ENCODE measurements at places on chromosomes 5 and 9.
A peak's percentile ranks its signal among the peaks of the same experiment; 100 is the strongest.

DNA sequence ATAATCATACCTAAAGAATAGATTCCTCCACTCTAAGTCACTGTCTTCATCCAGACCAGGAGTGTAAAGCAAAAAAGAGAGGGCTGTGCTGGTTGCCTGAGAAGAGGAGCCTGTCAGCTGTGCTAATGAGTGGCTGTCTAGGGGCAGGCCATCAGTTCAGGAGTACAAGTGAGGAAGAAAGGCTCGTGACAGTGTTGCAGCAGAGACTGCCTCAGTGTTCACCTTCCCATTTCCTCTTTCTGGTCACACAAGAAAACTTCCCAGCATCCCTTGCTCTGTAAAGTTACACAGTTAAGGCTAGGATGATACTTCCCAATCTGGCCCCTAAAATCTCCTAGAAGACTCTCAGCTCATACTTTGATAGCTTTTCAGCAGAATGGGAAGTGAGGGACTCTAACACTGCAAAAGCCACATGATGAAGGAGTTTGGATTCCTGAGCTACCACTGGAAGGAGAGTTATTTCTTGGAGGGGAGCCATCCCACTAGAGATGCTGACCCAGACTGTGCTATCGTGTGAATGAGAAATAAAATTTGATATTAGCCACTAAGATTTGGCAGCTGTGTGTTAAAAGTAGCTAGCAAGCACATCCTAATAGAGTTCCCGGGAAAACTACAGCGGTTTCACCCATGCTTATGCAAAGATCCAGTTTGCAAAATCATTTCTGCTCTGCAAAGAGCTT is 67.1 kb downstream of the ADAMTS12 start:
- peak; percentile 89 for DNase-seq

DNA sequence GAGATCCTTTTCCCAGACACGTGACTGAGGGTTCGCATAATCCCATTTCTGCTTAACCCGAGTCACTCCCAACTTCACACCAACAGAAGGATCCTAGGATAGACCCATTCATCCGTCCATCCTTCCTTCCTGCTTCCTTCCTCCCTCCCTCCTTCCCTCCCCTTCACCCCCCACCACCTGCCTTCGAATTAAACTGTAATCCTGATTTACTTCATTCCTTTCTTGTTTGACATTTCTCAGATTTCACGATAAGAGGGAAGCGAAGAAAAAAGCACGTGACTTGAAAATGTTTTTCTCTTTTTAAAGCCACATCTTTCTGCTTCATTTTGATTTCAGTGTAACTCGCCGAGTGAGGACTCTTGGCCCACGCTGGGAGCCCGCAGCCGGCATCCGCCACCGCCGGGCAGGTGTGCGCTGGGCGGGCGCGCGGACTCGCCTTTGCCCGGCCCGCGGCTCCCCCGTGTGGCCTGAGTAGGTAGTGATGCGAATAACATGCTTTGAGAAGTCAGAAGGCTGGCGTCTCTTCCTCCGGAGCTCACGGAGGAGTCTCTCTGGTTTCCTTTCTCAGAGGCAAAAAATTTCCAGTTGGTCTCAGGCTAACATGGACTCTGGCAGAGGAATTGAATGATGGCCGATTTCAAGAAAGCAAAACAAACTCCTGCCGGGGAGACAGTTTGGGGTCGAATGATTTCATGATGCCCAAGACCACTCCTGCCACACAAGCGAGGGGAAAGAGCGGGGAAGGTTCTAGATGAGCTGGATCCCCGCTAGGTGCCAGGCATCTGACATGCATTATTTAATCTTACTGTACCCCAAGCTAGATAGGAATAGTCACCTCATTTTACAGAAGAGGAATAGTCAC is 117.7 kb downstream of the SLC12A2 start:
- peak; percentile 45 for DNase-seq

- peak; percentile 82 for DNase-seq
Observed at GRCh38 chr5:144191998-144192397, 21.3 kb downstream of the KCTD16 start.

GRCh38 chr5:31952067-31952466 is 222.1 kb downstream of the GOLPH3 start:
- DNase-seq, result peak; percentile 25

- peak; percentile 42 for DNase-seq
Observed at GRCh38 chr5:150516011-150516410, 8.1 kb downstream of the NDST1 start.

- DNase-seq, result no peak
Observed at GRCh38 chr5:87340716-87341115, 72.0 kb downstream of the CCNH start.

DNA sequence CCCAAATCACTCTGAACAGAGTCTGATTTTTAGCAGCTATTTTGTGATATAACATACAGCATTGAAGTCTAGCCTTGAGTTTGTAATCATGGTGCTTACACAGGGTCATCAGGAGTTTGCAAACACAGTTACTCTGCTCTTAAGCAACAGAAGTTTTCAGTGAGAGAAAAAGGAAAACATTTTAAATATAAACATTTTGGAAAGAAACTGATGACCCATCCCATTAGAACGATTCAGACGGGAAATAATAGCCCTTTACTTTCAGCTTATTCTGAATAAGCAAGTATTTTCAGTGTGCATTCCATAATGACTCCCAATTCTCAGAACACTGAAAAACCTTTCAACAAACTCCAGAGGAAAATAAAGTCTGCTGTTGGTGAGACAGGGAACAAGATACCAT is 46.7 kb upstream of the TMC1 start:
- DNase-seq, result peak; percentile 23

- no peak for DNase-seq
Observed at GRCh38 chr9:124373386-124373785, 41.9 kb downstream of the PSMB7 start.

Measured in fibroblast of lung (primary cell).